Aortic smooth muscle cell (primary cell): ENCODE measurements at places on chromosomes 7 and 10. TPM values are rescaled to one million over a fixed set of nuclear protein-coding genes. Genes with fewer than 3 reads are reported as not detected.

Gene PPP1R9A
- total RNA-seq, result 0.81 and 0.92 TPM in 2 replicates

Gene MUC12
- total RNA-seq, result 0.13 and 0.37 TPM in 2 replicates

Gene UNC5B
- total RNA-seq, result 22.4 and 33.7 TPM in 2 replicates

Gene MYL10
- total RNA-seq, result not detected in 2 replicates

Gene SCIN
- under 0.01 and 0.25 TPM in 2 replicates for total RNA-seq

Gene TUBAL3
- not detected in 2 replicates for total RNA-seq

Gene CHAT
- total RNA-seq, result 0.06 TPM in 1 of 2 replicates, not detected in the other

Gene PLPP4
- 0.25 TPM in 1 of 2 replicates, not detected in the other for total RNA-seq

Gene RARRES2
- total RNA-seq, result not detected in 2 replicates

Gene PAPOLB
- total RNA-seq, result 0.13 and 0.19 TPM in 2 replicates

Gene CPA4
- 0.92 and 1.6 TPM in 2 replicates for total RNA-seq

Gene GNAT3
- total RNA-seq, result not detected in 2 replicates

Gene C10orf53
- total RNA-seq, result not detected in 2 replicates

Gene C10orf95
- total RNA-seq, result under 0.01 and 0.06 TPM in 2 replicates

Gene ELMO1
- total RNA-seq, result 3.9 and 6.3 TPM in 2 replicates

Gene TFR2
- 0.31 and 0.40 TPM in 2 replicates for total RNA-seq

Gene RBM20
- total RNA-seq, result 0.66 and 1.1 TPM in 2 replicates

Gene KLF14
- total RNA-seq, result not detected in 2 replicates

Gene CDHR1
- total RNA-seq, result not detected in 2 replicates

Gene ASB15
- not detected in 2 replicates for total RNA-seq

Gene CHST3
- 38.1 and 46.1 TPM in 2 replicates for total RNA-seq

Gene COL17A1
- 1.3 and 1.4 TPM in 2 replicates for total RNA-seq

Gene TRPV5
- total RNA-seq, result not detected in 2 replicates

Gene GPR37
- total RNA-seq, result 2.4 and 4.8 TPM in 2 replicates

Gene PLA2G12B
- total RNA-seq, result not detected in 2 replicates

Gene POLR2J2
- 4.7 and 5.9 TPM in 2 replicates for total RNA-seq

Gene C10orf105
- under 0.01 TPM in 1 of 2 replicates, not detected in the other for total RNA-seq
